ENCODE measurements at places on chromosomes 7 and 10. TPM values are rescaled to one million over a fixed set of nuclear protein-coding genes. Genes with fewer than 3 reads are reported as not detected.

The ELMO1 gene
- 103 TPM for total RNA-seq

DNA sequence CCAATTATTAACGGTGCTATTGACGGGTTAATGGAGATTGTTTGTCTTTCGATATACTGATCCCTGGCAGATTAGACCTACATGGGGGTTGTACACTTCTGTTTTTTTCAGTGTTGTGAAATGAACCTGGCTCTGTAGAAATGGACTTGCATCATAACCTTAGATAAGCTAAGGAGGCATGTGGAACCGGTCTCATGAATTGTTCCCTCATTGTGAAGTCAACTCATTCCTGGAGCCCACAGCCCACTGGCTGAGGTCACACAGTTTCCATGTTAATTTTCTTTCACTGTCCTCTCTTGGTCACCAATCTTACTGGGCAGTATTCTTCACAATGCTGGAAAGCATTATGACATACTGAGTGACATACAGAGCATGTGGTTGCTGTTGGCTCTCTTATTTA lies 202.8 kb downstream of the BMPER start:
- DNase-seq: no peak

DNA sequence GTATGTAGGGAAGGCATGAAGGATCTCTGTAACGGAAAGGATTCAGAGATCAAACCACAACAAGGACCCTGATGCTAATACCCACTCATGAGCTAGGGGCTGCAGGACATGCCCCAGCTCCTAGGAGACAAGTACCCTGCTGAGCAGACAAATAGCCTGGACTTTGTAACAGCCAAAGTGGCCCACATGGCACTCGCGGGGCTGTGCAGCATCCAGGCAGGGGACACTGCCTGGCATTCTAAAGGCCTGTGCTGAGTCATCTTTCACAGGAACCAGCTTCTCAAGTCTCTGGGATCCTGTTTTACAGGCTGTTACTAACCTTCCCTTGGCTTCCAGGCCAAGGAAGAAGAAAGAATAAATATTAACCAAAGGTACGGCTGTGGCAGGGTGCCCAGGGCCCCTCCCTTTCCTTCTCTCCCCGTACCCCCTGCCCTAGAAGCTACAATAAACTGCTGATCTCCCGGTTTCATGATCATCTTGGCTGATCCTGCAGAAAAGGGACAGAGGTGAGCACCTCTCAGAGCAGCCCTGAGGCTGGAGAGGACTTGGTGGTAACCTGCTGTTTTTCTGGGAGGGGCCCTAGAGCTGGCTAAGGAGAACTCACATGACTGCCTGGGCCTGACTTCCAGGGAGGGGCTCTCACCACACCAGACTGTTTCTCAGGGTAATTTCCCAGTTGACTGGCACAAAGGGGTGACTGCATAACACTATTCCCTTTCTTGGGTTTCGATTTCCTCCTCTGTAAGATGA lies 4.2 kb upstream of the RPEL1 start:
- DNase-seq: no peak

The TUBB8 gene
- not detected for total RNA-seq

DNA sequence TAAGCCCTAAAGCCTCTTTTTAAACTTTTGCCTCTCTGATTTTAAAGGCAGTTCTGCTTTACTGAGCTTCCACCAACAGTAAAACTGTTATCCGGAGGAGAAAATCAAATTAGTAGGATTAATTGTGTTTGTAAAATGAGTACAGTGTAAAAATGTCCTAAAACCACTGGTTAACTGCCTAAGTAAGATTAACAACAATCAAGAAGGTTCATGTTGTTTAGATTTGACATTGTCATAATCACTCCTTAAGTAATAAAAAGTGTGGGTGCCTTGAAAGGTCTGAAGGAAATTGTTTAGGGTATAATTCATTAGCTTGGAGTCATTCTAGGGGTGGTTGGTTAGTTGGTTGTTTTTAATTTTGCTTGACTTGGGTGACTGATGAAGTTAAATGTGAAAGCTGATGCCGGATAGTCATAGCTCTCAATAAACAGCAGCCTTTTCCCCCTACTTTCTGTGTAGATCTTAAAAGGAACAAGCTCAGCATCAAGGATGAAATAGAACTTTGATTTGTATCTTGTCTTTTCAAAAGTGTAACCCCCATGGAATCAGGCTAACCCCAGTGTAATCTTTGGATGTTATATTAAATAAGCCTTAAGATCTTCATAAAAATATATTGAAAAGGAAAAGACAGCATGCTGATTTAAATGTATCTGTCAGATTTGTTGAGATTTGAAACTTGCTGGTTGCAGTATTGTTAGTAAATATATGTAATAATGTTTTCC lies 148.3 kb downstream of the ARID5B start:
- DNase-seq: no peak

The GNAT3 gene
- not detected for total RNA-seq

DNA sequence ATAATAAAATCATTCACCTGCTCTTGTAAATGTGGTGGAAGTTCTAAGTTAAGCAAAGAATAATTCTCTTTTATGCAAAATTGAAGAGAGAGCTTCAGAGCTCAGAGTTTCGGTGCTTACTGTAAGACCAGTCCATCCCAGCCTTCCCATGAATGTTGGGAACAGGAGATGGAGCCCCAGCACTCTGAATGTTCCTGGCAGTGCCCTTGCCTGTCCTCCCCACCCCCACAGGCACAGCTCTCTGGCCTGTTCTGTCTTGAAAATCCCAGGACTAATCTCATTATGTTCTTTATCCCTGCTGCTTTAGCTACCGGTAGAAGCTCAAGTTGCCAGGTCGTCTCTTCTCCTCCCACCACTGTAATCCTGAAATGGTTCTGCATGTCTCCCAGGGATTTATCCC lies 29.1 kb upstream of the LHFPL3 start:
- DNase-seq: no peak

- no peak for DNase-seq
Observed at GRCh38 chr10:123014772-123015171, 6.0 kb downstream of the ACADSB start.

DNA sequence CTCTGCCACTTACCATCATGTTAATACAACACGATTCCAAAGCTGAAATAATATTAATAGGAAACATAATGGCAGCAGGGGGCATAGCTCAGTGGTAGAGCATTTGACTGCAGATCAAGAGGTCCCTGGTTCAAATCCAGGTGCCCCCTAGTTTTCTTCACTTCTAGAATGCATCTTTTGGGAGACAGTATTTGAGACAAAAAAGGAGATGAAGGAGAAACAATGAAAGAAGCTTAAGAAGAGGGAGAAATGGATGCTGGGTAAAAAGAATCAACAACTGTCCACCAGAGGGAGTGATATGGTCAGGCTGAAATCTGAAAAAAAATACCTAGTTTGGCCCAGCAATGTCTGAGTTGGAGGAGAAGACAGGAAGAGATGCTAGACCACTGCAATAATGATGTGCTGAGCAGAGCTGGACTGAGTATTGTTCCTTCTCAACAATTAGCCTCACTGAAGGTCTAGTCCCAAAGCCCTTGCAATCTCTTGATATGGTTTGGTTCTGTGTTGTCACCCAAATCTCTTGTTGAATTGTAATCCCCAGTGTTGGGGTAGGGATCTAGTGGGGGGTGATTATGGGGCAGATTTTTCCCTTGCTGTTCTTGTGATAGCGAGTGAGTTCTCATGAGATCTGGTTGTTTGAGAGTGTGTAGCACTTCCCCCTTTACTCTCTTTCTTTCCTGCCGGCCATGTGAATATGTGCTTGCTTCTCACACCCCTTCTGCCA lies 48.3 kb downstream of the ZNF783 start:
- no peak for DNase-seq

The FKBP9 gene
- 0.61 TPM for total RNA-seq

The CALY gene
- not detected for total RNA-seq

DNA sequence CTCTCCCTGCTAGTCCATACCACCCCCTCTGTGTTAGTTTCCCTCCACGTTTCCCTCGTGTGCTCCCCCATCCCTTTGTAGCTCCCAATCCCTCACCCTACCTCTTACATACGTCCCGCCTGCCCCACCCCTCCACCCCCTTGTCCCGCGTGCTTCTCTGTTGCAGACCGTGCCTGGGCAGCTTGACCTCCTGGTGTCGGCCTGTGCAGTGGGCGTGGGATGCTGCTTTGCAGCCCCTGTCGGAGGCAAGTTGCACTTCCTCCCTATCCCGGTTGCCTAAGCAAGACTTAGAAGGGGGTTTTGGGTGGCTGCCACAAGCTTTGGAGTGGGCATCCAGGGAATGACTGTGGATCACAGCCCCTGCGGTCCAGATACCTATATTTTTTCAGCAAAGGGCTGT lies 7.7 kb downstream of the CLCN1 start:
- DNase-seq: no peak

DNA sequence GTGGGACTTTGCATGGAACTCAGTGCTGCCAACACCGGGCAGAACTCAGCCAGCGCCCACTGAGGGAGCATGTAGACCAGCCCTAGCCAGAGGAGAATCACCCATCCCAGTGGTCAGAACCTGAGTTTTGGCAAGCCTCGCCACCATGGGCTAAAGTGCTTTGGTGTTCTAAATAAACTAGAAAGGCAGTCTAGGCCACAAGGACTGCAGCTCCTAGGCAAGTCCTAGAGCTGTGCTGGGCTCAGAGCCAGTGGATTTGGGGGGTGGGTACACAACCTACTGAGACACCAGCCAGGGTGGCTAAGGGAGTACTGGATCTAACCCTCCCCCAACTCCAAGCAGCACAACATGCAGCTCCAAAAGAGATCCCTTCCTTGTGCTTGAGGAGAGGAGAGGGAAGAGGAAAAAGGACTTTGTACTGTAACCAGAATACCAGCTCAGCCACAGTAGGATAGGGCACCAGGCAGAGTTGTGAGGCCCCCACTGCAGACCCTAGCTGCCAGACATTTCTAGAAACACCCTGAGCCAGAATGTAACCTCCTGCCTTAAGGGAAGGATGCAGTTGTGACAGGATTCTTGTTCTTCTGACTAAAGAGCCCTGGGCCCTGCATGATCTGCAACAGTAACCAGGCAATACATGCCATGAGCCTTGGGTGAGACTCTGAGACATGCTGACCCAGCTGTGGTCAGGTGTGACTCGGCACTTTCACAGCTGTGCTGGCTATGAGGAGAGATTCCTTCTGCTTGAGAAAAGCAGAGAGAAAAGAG lies 24.4 kb downstream of the GSDME start:
- DNase-seq: no peak

GRCh38 chr10:96309628-96310320 lies 5.5 kb downstream of the DNTT start:
- no peak for DNase-seq

The ASAH2 gene
- total RNA-seq: 6.0 TPM

The LRMDA gene
- total RNA-seq: 0.92 TPM

GRCh38 chr7:129122078-129122750 lies 22.3 kb upstream of the TSPAN33 start:
- no peak for DNase-seq

- peak; percentile 63 for DNase-seq
Observed at GRCh38 chr10:132904181-132904813, 38.1 kb downstream of the CFAP46 start.

- no peak for DNase-seq
Observed at GRCh38 chr10:100006243-100006886, 3.4 kb downstream of the DNMBP start.

GRCh38 chr7:47513741-47514241 lies 68.1 kb downstream of the TNS3 start:
- no peak for DNase-seq

The PRKAR2B gene
- total RNA-seq: 4.7 TPM

GRCh38 chr7:31304446-31304845 lies 36.1 kb downstream of the NEUROD6 start:
- no peak for DNase-seq

DNA sequence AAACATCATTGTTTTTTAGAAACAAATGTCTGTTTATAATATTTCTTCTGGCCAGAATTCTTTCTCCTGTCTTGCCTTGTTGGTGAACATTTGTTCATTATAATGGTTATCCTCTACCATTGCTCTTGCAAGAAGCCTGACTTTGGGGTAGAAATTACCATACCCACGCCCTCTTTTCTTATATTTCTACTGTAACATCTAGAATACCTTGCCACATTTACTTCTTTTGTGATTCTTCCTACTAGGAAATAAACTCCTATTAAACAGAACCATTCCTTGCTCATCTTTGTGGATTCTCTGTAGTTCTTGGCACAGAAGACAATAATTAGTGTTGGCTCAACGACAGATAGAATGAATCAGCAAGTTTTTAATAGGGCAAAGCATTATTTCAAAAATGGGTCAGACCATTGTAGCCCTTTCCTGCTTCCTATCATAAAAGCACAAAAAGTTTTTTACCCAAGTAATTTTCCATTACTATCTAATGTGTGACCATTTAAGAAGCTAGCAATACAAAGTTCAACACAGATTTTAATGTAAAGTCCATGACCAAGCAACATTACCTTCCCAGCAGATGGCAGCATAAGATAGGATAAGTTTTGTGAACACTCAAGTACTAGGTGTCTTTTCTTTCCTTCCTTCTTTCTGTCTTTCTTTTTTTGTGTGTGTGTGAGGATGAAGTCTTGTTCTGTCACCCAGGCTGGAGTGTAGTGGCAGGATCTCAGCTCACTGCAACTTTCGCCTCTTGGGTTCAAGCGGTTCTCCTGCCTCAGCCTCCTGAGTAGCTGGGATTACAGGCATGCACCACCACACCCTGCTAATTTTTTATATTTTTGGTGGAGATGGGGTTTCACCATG lies 270.4 kb downstream of the HGF start:
- DNase-seq: no peak

The PNLIPRP1 gene
- not detected for total RNA-seq

GRCh38 chr7:115679423-115679822 lies 351.1 kb downstream of the TFEC start:
- no peak for DNase-seq

The SH2D4B gene
- 0.25 TPM for total RNA-seq

DNA sequence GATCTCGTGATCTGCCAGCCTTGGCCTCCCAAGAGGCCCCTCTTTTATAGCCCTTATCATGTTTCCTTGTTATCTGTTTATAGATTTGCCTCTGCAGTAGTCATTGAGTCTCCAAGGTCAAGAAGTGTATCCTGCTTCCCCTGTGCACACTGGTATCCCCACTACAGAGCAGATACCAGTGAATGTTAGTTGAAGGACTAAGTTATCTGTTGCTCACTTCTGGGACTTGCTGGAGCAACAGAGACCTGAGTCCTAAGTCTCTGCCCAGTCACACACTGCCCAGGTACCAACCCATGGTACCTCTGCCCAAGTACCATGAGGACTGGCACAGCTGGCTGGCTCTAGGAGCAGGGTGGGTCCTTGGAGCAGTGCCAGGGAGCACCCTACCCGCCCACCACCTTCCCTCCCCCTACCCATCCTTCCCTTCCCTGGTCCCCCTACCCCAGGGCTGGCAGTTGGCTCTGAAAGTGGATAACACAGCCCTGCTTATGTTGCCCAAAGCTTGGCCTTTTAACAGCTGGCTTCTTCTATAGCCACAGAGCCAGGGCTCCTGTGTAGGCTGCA lies 26.5 kb upstream of the PDCD4 start:
- DNase-seq: no peak

DNA sequence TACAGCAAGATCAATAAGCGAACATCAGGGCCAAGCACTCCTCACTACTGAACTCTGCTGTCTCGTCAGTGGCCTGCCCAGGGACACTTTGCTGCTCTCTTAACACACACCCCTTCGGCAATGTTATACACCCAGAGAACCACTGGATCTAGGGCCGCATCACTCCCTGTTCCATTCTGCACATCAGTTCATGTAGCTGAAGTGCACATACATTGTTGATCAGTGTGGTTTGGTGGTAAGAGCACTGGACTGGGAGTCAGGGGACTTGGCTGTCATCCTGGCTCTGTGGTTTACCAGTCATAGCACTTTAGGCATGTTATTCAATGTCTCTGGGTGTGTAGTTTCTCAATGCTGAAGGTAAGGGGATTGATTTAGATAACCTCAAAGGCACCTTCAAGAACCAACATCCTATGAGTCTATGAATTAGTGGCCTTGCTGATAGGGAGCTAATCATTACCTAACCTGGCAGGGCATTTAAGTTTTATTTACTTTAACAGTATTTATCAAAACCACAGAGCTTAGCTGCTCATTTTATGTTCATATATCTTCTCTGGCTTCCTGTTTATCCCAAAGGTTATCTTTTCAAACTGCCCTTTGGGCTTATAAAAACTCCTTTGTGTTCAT lies 24.8 kb downstream of the DUSP5 start:
- DNase-seq: no peak

All from natural killer cell treated with Interleukin-12 subunit alpha and Interleukin-12 subunit beta and Interleukin-15 and Interleukin-18, amount 100 ng/mL, for 72 hours (primary cell).